CD4-positive, alpha-beta T cell (primary cell): ENCODE measurements at places on chromosomes 11 and 22.

- DNase-seq = no peak
Observed at GRCh38 chr11:12674571-12674935, 332 bp downstream of the TEAD1 start.

GRCh38 chr11:33907421-33907820 is 15.5 kb upstream of the LMO2 start:
- no peak for DNase-seq

DNA sequence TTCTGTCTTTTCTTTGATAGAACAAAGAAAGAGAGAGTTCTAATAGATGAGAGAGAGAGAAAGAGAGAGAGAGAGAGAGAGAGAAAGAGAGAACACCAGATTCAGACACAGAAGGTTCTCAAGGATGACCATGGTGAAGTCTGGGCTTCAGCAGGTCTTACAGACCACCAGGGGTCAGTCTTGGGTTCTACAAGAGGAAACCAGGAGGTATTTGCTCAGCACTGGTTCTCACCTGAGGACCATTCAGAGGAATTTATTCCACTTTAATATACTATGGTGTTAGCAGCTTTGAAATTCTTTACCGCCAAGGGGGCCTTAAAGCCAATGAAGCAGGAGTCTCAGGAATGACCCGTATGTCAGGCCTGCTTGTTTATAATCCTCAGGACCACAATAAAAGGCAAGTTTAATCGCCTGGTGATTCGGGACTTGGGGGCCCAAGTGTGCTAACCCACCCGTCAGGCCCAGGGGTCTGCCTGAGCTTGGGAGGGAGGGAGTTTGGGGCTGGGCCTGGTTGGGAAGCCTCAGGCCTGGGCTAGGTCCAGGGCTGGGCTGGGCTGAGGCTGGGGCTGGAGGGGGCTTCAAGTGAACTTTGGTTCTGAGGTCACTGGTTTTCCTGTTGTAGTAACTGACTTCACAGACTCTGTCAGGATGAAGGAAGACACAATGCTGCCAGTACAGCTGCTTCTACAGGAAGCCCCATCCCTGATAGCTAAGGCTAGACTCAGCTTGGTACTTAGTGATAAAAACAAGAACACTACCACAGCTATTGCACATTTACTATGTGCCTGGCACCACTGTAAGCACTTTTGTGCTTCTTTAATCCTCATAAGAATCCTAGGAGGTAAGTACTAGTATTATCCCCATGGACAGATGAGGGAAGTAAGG is 179.2 kb upstream of the ZBED5 start:
- no peak for DNase-seq

DNA sequence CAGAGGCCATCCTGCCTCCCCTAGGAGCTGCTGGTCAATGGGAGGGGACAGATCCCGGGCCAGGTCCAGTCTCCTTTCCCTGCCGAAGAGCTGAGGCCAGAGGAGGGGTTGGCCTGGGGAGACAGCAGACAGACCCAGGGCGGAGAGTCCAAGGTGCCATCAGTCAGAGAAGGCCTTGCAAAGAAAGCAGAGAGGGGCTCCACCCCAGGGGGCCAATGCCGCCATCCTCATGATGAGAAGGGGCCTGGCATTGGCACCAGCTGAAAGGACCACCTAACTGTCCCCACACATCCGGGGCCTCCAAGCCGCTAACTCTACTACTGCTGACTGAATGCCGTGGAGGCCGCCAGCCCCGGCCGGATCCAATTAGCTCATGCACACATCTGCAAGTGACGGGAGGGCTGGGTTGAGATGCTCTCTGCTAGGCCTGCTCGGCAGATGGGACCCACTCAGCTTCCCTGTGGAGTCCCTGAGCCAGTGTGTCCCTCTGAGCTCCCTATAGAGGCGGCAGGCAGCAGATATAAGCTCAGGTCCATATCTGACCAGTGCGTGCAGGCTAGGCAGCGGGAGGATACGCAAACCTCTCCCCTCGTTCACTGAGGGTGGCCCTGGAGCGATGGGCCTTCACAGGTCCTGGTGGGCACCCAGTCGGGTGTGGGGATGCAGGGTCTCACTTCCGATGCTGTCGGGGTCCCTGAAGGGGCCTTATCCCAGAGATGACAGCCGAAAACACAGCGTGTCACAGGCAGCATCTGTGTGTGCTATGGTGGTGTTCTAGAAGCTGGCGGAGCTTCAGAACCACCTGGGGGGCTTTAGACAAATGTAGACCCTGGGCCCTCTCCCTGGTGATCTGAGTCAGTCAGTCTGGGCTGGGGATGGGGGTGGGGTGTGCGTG is 183.9 kb downstream of the CTTN start:
- no peak for DNase-seq

- DNase-seq = no peak
Observed at GRCh38 chr11:66220566-66220935, 47.9 kb upstream of the RAB1B start.

DNA sequence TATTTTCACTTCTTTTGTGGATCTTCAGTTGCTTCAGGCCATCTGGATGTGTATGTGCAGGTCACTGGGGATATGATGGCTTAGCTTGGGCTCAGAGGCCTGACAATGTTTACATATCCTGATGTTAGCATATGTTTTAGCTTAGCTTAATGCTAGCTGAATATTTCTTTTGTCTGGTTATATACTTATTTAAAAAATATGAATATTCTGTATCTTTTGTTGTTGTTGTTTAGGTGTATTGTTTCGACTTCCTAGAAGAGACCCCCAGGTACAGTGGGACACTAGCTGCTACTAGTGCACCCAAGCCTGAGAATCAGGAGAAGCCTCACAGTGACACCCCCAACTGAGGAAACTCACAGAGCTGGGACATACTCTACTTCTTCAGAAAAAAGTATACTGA is at the start of gene KDM4E:
KDM4E (plus strand) TSS at position 301 of the 400 bp plus-strand sequence. CDS start 300 bp downstream, outside the sequence.
- DNase-seq = no peak

DNA sequence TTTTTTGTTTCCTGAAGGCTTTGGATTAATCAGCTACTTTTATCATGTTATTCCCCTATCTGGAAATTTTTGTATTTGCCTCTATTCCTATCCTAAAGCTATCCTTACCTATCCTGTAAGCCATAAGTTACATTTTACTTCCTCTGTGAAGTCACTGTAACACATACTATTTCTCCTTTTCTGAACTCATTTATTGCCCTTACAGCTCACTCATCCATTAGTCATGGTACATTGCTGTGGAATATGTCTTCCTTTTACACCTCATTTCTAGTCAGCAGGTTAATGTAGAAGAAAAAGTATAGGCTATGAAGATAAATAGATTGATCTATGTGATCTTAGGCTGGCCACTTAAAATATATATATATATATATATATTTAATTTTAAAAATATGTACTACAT is 28.0 kb downstream of the SWAP70 start:
- DNase-seq = no peak

- DNase-seq = no peak
Observed at GRCh38 chr11:16669799-16670415, 68.5 kb upstream of the C11orf58 start.

DNA sequence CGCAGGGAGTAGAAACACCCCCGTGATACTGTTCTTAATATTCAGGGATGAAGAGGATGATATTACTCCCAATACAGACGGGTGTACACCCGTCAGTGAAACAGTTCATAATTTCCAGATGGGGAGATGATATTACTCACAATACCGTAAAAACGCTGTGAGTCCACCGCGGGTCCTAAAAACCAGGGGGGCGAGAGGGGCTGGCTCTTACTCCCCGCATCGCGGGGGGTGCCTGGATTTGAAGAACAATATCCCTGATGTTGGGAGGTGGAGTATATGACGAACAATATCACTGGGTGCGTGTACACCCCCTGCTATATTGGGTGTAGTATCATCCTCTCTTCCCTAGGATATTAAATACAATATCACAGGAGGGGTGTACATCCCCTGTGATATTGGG is 20.5 kb upstream of the APOL5 start:
- DNase-seq = peak; percentile 17

DNA sequence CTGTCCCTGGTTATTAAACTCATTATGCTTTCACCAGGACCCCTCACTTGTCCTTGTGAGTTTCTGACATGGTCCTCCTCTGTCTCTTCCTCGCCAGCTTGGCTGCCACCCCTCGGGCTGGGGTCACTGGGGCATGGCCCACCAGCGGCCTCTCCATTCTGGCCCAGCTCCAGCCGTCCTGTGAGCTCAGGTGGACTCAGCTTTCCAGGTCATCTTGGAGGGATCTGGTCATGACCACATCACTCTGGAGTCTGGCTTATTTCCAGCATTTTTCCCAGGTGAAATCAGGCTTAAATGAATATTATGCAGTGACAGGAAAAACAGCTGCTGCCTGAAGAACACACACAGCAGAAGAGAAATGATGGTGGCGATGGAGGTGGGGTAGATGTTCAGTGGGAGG is 224.5 kb downstream of the ADAMTS15 start:
- DNase-seq = no peak

GRCh38 chr11:72740060-72740424 is 12.2 kb downstream of the ARAP1 start:
- DNase-seq = no peak

GRCh38 chr11:127058524-127058923 is 58.0 kb upstream of the KIRREL3 start:
- DNase-seq = no peak

- no peak for DNase-seq
Observed at GRCh38 chr11:6040874-6041273, 10.3 kb upstream of the OR56A1 start.

DNA sequence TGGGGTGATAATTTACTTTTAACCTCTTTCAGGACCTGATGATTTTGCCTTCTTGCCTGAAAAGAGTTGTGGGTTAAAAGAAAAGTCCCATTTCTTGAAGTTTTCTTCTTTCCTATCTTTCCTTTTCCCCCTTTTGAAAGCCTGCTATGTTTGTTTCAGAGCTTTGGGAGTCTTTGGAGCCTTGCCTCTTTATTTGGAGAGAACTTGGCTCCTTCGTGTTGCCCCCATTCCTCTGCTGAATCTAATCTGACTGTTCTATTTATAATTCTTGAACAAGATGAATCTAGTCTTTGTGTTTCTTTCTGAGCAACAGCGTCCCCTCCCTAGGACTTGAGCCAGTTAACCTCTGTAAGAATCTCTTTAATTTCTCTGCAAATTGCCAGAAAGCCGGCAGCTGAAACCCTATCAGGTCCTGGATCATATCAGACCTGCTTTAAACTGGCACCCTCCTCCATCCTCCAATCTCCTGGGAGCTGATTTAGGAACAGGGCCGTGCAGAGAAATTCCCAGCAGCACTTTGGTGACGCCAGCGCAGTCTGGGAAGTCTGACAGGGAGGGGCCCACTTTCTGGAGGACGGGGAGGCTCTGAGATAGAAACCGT is 289.1 kb upstream of the SORL1-AS1 start:
- no peak for DNase-seq

DNA sequence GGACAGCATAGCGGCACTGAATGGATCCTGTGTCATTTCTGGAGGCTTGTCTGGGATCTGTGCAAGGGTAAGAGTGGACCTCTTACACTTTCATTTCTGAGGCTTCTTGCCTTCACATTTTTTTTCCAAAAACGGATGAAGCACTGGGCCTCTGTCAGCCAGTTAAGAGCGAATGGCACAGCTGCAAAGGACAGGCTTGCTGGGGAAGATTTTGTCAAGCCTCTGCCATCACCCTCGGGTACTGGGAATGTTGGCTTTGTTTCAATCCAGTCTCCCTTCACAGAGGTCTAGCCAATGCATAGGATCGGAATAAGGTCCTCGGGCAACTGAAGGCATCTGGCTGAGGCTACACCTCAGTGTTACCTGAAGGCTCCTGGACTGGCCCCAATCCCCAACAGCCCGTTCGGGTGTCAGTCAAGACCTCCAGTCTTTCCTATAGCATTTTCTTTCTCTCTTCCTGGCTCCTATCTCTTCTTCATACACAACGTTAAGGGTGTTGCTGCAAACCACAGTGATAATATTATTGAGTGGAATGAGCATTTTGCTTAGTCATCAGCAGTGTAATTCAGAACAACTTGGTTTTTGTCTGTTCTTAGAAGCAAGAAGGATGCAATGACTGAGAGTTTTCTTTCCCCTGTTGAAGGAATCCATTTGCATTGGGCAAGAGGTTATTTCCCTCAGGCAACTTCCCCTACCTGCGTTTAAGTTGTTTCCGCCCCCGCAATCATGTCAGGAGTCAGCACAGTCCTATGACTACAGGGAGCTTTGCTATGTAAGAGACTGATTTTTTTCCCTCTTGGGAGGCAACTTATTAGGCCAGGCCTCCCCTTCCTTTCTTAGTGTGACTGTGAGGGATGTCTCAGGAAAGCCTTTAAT is 22.8 kb downstream of the NPAT start:
- DNase-seq = no peak

- DNase-seq = no peak
Observed at GRCh38 chr11:27795955-27796861, 96.0 kb upstream of the BDNF start.

- no peak for DNase-seq
Observed at GRCh38 chr11:93133488-93134109, 64.2 kb downstream of the SLC36A4 start.

DNA sequence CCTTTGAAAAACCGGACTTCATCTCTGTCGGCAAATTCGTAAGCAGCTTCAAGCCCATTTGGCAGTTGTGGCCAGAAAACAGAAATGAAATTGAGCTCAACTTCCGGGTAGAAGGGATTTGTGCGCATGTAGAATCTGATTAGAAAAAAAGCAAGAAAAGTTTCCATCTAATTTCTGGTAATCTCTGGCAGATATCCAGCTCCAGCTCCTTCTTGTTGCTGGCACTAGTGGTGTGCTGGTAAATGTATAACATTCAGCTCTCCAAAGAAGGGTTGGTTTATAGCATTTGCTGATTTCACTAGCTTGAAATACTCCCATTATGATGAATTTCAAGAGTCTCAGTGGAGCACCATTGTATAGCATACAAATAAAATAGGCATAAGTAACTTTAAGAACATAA is 5.4 kb downstream of the MMP1 start:
- DNase-seq = no peak

GRCh38 chr11:128411812-128412211 is 175.5 kb downstream of the ETS1 start:
- no peak for DNase-seq

GRCh38 chr22:21991774-21992173 is 9.2 kb upstream of the TOP3B start:
- no peak for DNase-seq

- DNase-seq = no peak
Observed at GRCh38 chr11:78763664-78764063, 189.0 kb upstream of the NARS2 start.

DNA sequence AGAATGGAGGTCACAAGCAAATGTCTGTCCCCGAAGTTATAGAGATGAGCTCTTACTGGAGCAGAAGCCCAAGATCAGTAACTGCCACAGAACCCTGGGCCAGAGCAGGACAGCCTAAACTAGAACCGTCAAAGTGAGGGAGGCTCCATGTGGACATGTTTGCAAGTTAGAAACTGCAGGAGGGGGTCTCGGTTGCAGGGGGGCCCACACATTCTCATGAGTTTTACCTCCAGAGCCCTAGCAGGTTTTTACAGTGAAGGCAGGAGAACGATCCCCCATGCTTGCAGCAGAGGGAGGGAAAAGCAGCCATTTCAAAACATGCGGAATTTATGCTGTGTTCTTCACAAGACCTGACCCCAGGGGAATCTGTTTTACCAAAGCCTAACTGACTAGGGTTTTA is 133.5 kb upstream of the B3GAT1 start:
- no peak for DNase-seq
